ENCODE measurements at places on chromosomes 7 and 10.

- no peak overlapping the region for H3K4me3 ChIP-seq
- no peaks in the 10 kb centered on the region for H3K27me3 ChIP-seq
- H3K36me3 ChIP-seq = no peaks in the 10 kb centered on the region
Observed at GRCh38 chr10:90032519-90032918, 331.1 kb downstream of the KIF20B start.

DNA sequence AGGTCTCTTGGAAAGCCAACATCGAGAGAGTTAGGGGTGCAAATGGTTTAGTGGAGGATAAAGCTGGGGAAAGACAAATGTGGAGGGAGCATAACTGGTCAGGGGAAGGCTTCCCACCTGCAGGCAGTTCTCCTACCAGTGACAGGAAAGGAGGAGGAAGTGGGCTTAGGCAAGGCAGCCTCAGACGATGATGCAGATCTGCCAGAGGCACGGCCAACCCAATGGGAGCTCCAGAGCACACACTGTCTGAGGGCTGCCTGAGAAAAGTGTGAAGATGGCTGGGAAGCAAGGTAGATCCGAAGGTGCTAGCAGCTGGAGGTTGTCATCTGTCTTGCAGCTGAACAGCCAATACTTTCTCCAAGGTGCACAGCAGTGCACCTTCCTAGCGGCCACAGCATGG, 178.8 kb downstream of the C7orf25 start:
- H3K27me3 ChIP-seq = no peaks in the 10 kb centered on the region
- no peak overlapping the region for H3K27ac ChIP-seq

DNA sequence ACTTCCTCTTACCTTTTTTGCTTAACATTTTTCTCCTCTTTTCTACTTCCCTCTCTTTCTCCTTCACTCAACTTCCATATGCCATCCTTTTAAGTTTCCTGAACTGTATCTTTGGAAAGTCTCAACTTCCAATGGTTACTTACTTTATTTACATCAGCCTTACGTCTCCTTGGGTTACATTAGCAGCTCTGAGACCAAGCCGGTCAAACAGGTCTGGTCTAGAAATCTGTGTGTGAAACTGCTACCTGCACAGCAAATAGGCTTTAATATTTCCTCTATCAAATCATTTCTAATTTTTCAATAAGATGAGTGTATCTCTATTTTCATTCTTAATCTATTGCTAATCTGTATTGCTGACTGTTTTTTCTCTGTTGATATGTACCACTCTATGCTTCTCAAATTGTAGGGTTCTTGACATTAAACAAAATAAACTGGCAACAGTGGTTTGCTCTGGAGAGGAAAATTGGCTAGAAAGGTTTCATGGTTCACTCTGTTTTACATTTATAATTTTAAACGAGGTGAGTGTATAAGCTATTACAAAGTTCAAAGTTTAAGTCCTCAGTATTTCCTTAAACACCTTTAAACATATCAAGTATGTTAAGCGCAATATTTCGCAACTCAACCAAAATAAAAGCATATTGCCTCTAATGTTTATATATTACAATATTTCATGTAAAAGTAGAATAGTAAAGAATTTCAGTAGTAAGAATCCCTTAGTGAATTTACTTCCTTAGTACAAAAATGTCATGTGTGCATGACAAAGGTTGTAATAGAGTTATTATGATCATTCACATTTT, 3.6 kb upstream of the SEMA3C start:
- H3K27ac ChIP-seq = no peak overlapping the region
- H3K36me3 ChIP-seq = no peaks in the 10 kb centered on the region
- no peaks in the 10 kb centered on the region for H3K4me1 ChIP-seq
- no peak overlapping the region for H3K4me3 ChIP-seq
- peaks cover 9% of the 10 kb centered on the region for H3K27me3 ChIP-seq

DNA sequence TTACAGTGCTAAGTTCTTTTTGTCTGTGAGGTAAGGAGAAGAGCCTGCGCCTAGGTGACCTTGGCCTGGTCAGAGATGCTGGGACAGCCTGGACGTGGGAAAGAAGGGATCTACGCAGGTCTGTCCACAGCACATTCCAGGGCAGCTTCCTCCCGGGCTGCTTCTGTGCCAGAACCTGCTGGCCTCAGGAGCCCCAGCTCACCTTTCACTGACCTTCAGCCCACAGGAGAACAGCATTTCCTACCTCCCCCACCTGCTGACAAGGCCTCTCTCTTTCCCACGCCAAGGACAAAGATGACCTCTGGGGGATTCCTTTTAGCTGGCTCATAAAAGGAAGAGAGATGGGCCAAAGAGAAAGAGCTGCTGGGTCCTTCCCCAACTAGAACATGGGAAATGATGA, 260.6 kb downstream of the KCNMA1 start:
- peaks cover 26% of the 10 kb centered on the region for H3K27me3 ChIP-seq
- no peak overlapping the region for H3K4me3 ChIP-seq
- no peak for DNase-seq
- no peaks in the 10 kb centered on the region for H3K36me3 ChIP-seq

GRCh38 chr10:72048450-72049124, 39.8 kb downstream of the SPOCK2 start:
- H3K27me3 ChIP-seq = no peaks in the 10 kb centered on the region
- no peak overlapping the region for H3K4me3 ChIP-seq
- H3K4me1 ChIP-seq = peaks cover 3% of the 10 kb centered on the region
- peaks cover 4% of the 10 kb centered on the region for H3K36me3 ChIP-seq

Data from effector memory CD8-positive, alpha-beta T cell (primary cell).